ENCODE measurements at places on chromosomes 13 and 19. TPM values are rescaled to one million over a fixed set of nuclear protein-coding genes. Genes with fewer than 3 reads are reported as not detected.

The CLEC11A gene
- 9.7 TPM for total RNA-seq

The ZNF568 gene
- total RNA-seq, result 0.84 TPM

The NLRP8 gene
- total RNA-seq, result not detected

The USHBP1 gene
- 0.02 TPM for total RNA-seq

The CNFN gene
- 41.3 TPM for total RNA-seq

The CYP2F1 gene
- total RNA-seq, result not detected

The NDUFS7 gene
- total RNA-seq, result 74.1 TPM

The OSCAR gene
- total RNA-seq, result 0.20 TPM

The CCDC70 gene
- total RNA-seq, result not detected

The CATSPERD gene
- 0.03 TPM for total RNA-seq

The CACNG8 gene
- 0.99 TPM for total RNA-seq

The POU2F2 gene
- 0.43 TPM for total RNA-seq

The RDH8 gene
- total RNA-seq, result 0.13 TPM

The LRFN3 gene
- total RNA-seq, result 15.7 TPM

The ZNF579 gene
- 29.6 TPM for total RNA-seq

The FSTL3 gene
- 239 TPM for total RNA-seq

The FCAR gene
- not detected for total RNA-seq

The SIGLEC7 gene
- total RNA-seq, result not detected

The ZNF805 gene
- 2.0 TPM for total RNA-seq

The CEBPA gene
- 7.8 TPM for total RNA-seq

The PEX11G gene
- total RNA-seq, result 1.9 TPM

The PTPRS gene
- 29.2 TPM for total RNA-seq

The B3GNT8 gene
- 0.12 TPM for total RNA-seq

The ZNF540 gene
- not detected for total RNA-seq

Data from A549 treated with Hydrocortisone at 1 μM for 4 hours (cell line).